Calu3 (cell line): ENCODE measurements at places on chromosomes 12 and 14.

GRCh38 chr12:86421333-86421732, 165.1 kb upstream of the MGAT4C start:
- no peak for DNase-seq

DNA sequence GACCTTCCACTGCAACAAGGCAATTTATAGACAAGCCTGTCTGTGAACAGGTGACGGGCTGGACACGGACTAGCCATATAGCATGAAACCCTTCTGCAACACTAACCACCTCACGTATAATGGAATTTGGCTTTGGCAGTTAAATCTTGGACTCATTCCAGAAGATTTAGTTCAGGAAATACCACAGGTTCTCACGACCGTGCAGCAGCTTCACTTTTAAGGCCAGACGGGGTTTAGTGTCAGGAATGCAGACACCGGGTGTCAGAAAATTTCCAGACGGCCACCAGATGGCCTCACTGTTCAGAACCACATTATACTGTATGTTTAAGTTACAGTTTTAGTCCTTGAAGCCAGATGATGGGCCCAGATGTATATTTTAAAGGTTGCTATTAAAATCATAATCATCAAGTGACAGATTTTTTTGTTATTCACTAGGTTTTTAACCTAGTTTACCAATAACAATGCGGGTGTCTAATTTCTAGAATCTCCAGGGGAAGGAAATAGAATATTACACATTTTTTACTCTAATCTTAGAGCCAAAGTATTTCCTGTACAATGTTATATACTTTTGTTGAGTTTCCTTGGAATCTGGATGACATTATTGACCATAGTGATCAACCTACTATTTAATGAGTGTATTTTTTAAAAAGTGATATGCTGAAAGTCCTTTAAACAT, 90.5 kb upstream of the TMPO start:
- peak; percentile 83 for DNase-seq

DNA sequence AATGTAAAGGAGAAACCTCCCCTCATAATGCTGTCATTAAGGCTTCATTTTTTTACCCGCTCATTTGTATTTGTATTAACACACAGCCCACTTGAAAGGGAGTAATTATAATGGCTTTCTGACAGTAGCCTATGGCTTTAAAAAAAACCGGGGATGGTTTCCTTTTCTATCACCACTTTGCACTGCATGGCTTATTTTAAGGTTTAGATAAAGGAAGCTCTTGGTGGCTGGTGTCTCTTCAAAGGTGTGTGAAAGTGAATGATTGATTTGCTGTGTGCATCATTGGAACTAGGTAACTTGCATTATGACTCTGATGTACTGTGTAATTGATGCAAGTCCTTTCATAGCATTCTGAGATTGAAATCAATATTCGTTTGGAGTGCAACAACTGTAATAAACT, 80.7 kb downstream of the NPAS3 start:
- no peak for DNase-seq

GRCh38 chr14:65007202-65007601, 20.5 kb downstream of the FNTB start:
- no peak for DNase-seq

DNA sequence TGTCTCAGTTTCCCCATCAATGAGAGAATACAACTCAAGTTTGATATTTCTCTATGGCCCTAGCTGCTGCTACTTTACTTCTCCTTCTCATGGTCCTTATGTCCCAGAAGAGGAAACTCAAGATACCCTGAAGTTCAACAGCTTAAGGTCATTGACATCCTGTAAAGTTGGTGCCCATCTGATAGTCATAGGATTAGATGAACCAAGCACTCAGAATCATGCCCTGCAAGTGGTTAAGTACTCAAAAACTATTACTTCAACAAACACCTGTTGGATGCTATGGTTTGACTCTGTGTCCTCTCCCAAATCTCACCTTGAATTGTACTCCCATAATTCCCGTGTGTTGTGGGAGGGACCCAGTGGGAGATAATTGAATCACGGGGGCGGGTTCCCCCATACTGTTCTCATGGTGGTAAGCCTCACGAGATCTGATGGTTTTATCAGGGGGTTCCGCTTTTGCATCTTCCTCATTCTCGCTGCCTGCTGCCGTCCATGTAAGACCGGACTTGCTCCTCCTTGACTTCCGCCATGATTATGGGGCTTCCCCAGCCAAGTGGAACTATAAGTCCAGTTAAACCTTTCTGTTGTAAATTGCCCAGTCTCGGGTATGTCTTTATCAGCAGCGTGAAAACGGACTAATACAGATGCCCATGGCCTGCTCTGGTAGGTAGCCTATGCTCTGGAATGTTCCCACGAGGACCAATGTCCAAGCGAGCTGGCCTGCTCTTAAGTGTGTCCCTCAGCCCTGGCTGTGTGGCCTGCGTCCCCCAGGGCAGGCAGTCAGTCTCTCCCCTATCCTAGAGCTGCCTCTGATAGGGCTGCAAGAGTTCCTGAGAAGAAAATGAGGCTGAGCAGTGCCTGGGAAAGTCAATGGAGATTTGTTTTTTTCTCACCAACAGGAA, 18.1 kb downstream of the CAMKK2 start:
- DNase-seq: no peak

GRCh38 chr14:21454843-21455544, 929 bp downstream of the CHD8 start:
- DNase-seq: no peak

DNA sequence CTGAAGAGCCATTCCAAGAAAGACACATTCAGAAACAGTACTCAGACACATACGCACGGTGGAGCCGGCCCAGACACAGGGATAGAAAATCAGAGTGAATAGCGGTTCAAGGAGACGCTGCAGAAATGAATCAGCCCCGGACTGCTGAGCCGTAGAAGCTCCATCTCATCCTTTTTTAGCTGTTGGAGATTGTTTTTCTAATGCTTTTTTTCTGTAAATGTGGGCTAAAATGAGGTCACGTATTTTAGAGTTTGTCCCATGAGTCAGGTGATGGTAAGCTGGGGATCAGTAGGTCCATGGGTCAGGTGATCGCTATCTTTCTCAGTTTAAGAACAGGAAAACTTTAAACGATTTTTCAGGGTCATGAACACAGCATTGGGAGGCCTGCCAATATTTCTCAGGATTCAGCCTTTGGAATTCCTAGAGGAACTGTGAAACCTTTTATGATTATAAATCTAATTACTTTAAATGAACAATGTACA, 202.4 kb downstream of the ITPR2 start:
- DNase-seq: no peak
